ENCODE measurements at places on chromosomes 4 and X.

GRCh38 chr4:3945511-3946290, 179.5 kb downstream of the ADRA2C start:
- H3K36me3 ChIP-seq, result peaks cover 4% of the 10 kb centered on the region
- no peaks in the 10 kb centered on the region for H3K27me3 ChIP-seq
- H3K4me3 ChIP-seq, result no peak overlapping the region
- DNase-seq, result no peak

GRCh38 chrX:57596516-57596915, 4.7 kb downstream of the ZXDB start:
- DNase-seq, result no peak
- H3K36me3 ChIP-seq, result peaks cover 28% of the 10 kb centered on the region
- peaks cover 27% of the 10 kb centered on the region for H3K4me1 ChIP-seq
- H3K4me3 ChIP-seq, result peak overlapping the region; percentile 60
- H3K27ac ChIP-seq, result peak overlapping the region; percentile 50

DNA sequence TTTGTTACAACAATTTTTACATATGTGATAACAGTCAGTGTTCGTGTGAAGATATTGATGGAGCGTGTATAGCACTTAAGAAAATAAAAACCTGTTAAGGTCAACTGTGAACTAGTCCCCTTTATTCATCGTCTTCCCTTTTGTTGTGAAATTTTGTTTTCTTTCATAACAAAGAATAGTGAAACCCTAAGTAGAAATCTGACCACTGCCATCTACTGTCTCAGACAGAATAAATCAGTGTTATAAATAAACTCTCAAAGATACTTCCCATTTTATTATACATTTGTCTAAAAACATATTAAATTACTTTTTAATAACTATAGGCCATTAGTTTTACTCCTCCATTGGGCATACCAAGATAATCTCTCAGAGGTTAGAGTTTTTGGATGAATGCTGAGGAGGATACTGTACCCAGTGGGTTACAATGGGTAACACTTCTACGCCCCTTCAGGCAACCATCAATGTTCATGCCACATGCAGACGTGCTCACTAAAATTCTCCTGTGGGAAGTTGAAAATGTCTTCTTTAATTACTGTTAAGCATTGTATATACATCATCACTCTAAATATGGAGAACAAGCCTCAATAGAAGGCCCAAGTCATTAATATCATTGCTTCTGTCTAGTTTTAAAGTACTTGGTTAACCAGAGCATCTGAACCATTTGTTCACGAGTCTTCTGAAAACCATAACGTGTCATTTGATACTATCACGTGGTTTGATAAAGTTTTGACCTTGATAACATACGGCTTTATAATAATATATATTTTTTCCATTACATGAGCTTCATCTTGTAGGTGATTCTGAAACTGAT, 171.2 kb downstream of the TMA16 start:
- no peak overlapping the region for H3K4me3 ChIP-seq
- H3K36me3 ChIP-seq, result no peaks in the 10 kb centered on the region
- no peaks in the 10 kb centered on the region for H3K4me1 ChIP-seq

DNA sequence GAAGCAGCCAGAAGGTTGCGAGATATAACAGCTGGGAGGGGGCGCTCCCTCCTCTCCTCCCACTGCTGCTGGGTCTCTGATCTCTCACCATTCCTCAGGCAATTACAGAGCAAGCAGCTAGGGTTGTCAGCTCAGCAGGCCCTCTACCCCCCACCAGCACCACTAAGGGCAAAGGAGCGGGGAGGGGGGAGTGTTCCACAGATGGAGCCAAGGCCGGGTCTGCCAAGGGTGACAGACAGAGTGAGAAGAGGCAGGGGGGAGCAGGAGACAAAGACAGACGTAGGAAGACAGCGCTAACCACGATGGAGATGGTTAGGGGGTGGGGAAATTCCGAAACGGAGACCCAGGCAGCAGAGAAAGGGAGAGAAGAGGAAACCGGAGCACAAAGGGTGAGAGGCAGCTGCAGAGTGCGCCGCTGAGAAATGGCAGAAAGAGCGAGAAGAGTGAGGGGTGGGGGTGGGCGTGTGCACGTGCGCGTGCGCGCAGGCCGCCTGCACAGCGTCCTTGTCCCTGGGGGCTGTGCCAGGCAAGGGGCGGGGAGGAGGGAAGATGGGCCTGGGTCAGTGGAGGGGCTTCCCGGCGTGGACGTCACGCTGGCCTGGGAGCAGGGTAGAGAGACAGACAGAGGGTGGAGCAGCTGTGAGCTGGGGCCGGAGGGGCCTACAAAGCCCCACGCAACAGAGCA, 6.9 kb downstream of the L1CAM start:
- H3K4me1 ChIP-seq, result peaks cover 27% of the 10 kb centered on the region
- H3K36me3 ChIP-seq, result peaks cover 5% of the 10 kb centered on the region
- H3K27ac ChIP-seq, result no peak overlapping the region
- no peak for DNase-seq

- H3K27me3 ChIP-seq, result peaks cover 47% of the 10 kb centered on the region
- DNase-seq, result no peak
- no peaks in the 10 kb centered on the region for H3K4me1 ChIP-seq
Measured at GRCh38 chr4:3730422-3731190, 35.6 kb upstream of the ADRA2C start.

- H3K27me3 ChIP-seq, result no peaks in the 10 kb centered on the region
- H3K36me3 ChIP-seq, result no peaks in the 10 kb centered on the region
- H3K4me3 ChIP-seq, result no peak overlapping the region
- no peak for DNase-seq
- H3K4me1 ChIP-seq, result peaks cover 9% of the 10 kb centered on the region
- no peak overlapping the region for H3K27ac ChIP-seq
Measured at GRCh38 chr4:152512483-152512882, 23.4 kb downstream of the FBXW7 start.

GRCh38 chr4:39353478-39354253, 12.5 kb downstream of the RFC1 start:
- H3K4me3 ChIP-seq, result peak overlapping the region; percentile 66
- peaks cover 22% of the 10 kb centered on the region for H3K36me3 ChIP-seq
- no peak for DNase-seq
- H3K4me1 ChIP-seq, result peaks cover 23% of the 10 kb centered on the region

DNA sequence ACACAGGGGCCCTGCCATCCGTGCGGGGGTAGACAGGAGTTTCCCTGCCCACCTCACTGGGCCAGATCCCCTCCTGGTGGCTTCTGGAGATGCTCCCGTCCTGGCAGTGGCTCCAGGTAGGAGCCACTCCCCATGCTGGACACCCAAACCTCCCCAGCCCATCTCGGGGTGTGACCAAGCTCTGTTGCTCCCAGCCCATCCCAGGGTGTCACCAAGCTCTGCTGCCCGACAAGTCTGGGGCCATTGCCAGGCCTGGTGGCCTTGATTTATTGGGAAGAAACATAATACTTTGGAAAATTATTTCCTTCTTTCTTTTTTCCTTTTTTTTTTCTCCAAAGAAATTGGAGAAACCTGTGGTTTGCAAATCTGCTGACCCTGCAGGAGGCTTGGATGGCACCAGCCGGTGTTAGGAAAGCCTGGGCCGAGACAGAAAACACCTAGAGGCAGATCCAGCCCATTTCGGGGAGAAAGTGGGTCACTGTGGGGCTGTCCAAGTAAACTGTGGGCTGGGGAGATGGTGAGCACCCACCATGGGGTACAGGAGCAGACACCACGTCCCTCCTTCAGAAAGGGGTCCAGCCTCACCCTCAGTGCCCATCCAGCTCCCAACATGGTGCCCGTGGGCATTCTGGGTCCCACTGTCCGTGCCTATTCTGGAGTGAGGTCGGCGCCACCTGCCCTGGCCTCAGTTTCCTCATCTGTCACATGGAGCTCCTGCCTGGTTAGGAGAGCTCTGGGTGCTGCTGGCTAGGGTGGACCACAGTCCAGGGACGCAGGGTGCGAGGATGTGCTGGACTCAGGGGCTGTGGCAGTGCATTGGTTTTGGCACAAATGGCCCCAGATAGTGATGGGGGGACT, 59.4 kb upstream of the ADRA2C start:
- H3K27me3 ChIP-seq, result peaks cover 74% of the 10 kb centered on the region
- H3K4me3 ChIP-seq, result no peak overlapping the region
- H3K36me3 ChIP-seq, result no peaks in the 10 kb centered on the region
- no peak overlapping the region for H3K27ac ChIP-seq

- H3K27me3 ChIP-seq, result no peaks in the 10 kb centered on the region
- H3K4me3 ChIP-seq, result no peak overlapping the region
- H3K4me1 ChIP-seq, result peaks cover 9% of the 10 kb centered on the region
Measured at GRCh38 chr4:122968227-122968812, 45.9 kb upstream of the NUDT6 start.

GRCh38 chr4:74104145-74104544, 5.2 kb upstream of the CXCL2 start:
- peak overlapping the region; percentile 52 for H3K27ac ChIP-seq
- H3K36me3 ChIP-seq, result peaks cover 12% of the 10 kb centered on the region
- H3K4me1 ChIP-seq, result peaks cover 40% of the 10 kb centered on the region
- no peaks in the 10 kb centered on the region for H3K27me3 ChIP-seq
- no peak overlapping the region for H3K4me3 ChIP-seq

GRCh38 chr4:832536-832935, 6.6 kb upstream of the CPLX1 start:
- peaks cover 9% of the 10 kb centered on the region for H3K4me1 ChIP-seq
- DNase-seq, result no peak
- no peaks in the 10 kb centered on the region for H3K36me3 ChIP-seq
- H3K4me3 ChIP-seq, result no peak overlapping the region

GRCh38 chr4:76059750-76060149, 14.8 kb upstream of the ART3 start:
- no peak for DNase-seq
- no peaks in the 10 kb centered on the region for H3K27me3 ChIP-seq
- H3K4me3 ChIP-seq, result no peak overlapping the region
- H3K36me3 ChIP-seq, result no peaks in the 10 kb centered on the region

DNA sequence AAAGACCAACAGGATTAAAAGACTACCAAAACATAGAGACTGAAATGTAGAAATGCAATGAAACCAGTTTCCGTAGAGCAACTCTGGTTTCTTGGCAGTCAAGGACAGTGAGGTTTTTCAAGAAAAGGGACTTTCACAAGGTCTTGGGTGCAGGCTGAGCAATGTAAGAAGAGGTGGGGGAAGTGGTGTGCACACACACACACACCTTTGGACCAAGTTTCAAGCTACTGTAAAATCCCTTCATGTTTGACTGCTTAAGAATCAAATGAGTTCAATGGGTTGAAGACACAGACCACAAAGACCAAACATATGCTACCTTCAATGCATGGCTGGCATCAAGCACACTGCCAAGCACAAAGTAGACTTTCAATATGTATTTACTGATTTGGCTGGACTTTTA, 17.8 kb upstream of the MCF2 start:
- H3K36me3 ChIP-seq, result no peaks in the 10 kb centered on the region
- H3K4me1 ChIP-seq, result no peaks in the 10 kb centered on the region
- no peaks in the 10 kb centered on the region for H3K27me3 ChIP-seq
- DNase-seq, result no peak
- no peak overlapping the region for H3K4me3 ChIP-seq

GRCh38 chr4:97867557-97868091, 275.7 kb downstream of the STPG2 start:
- no peaks in the 10 kb centered on the region for H3K36me3 ChIP-seq
- H3K27ac ChIP-seq, result peak overlapping the region; percentile 44
- H3K27me3 ChIP-seq, result no peaks in the 10 kb centered on the region
- peak overlapping the region; percentile 24 for H3K4me3 ChIP-seq

GRCh38 chr4:24793219-24794005, 2.0 kb upstream of the SOD3 start:
- peaks cover 38% of the 10 kb centered on the region for H3K4me1 ChIP-seq
- no peak overlapping the region for H3K4me3 ChIP-seq
- peak; percentile 16 for DNase-seq
- H3K27ac ChIP-seq, result no peak overlapping the region
- H3K27me3 ChIP-seq, result no peaks in the 10 kb centered on the region

DNA sequence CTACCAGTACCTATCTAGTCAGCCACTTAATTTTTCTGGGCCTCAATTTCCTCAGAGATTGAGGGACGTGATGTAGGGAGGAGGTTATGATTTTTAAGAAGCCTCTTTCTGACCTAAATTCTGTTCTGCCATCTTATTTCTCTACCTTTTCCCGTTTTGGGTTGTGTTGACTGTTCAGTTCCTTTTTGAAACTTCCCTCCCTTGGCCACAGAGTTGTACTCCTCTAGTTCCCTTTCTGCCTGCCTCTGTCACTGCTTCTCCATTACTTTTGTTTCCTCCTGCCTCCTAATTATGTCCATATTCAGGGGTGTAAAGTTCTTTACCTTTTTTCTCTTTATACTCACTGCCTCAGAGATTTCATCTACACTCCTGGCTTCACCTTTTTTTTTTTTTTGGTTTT, 25.4 kb downstream of the CLCN5 start:
- H3K27me3 ChIP-seq, result no peaks in the 10 kb centered on the region
- H3K27ac ChIP-seq, result peak overlapping the region; percentile 6

DNA sequence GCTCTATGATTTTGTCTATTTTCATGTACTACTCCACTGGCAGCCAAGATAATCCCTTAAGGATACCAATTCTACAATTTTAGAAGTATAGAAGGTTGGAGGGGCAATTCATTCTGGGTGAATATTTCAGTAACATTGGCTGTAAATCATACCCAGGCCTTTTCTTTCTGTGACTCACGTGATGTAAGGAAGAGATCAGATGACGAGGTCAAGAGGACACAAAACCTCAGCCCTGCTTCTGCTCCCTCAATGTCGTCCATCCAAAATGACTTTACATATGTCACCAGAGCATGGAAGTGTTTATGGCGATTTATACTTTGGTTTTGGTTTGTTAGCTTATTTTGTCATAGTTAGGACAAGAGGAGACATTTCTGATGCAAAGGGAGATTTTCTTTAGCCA, 70.7 kb upstream of the SLC4A4 start:
- no peak overlapping the region for H3K4me3 ChIP-seq
- DNase-seq, result no peak
- H3K27me3 ChIP-seq, result no peaks in the 10 kb centered on the region

DNA sequence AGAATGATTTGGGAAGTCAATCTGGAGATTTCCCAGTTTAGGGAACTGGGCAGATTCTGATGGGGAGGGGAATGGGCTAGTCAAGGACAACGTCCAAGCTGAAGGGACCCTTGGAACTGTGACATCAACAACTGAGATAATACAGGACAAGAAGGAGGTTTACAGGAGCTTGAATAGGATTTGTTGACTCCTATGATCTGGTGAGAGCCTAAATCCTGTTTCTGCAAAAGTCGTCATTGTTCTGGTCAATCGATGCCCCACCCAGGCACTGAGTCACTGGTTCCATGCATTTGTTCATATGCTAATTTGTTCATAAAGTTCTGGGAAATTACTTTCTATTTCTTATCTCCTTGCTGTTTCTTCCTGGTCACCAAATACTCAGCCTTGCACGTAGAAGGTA, 15.3 kb upstream of the PDGFRA start:
- peak overlapping the region; percentile 44 for H3K27ac ChIP-seq
- H3K36me3 ChIP-seq, result no peaks in the 10 kb centered on the region
- no peaks in the 10 kb centered on the region for H3K27me3 ChIP-seq
- H3K4me1 ChIP-seq, result peaks cover 14% of the 10 kb centered on the region

All from Calu3 (cell line).